ENCODE measurements at places on chromosomes 5 and 9. TPM values are rescaled to one million over a fixed set of nuclear protein-coding genes. Genes with fewer than 3 reads are reported as not detected.

The PGM5 gene
- 44.2 TPM for total RNA-seq

The SPINK6 gene
- not detected for total RNA-seq

The FOXD4 gene
- total RNA-seq: 0.23 TPM

The PCDHGA1 gene
- 0.75 TPM for total RNA-seq

The PCDHA3 gene
- 0.15 TPM for total RNA-seq

The PSAT1 gene
- 27.0 TPM for total RNA-seq

All from smooth muscle cell of the coronary artery (primary cell).